NCI-H2107 (cell line): ENCODE measurements at places on chromosomes 5 and 9.

DNA sequence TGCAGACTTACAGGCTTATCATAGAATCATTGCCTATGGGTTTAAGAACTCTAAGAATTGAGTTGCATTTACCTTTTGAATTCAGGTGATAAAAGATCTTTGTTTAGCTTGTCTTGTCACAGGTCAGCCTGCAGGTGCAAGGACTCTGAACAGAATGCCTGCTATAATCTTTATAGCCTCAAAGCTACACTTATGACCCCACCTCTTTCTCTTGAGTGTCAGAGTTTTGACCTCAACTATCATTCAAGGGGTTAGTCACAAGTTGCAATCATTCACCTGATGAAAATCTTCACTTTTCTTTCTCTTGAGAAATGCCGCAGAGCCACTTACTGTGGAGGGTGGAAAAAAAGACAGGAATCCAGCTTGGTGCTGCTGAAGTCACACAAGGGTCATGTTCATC, 49.5 kb downstream of the ERCC6L2 start:
- no peak for DNase-seq

GRCh38 chr9:72441848-72442607, 77.0 kb upstream of the ZFAND5 start:
- DNase-seq, result no peak

DNA sequence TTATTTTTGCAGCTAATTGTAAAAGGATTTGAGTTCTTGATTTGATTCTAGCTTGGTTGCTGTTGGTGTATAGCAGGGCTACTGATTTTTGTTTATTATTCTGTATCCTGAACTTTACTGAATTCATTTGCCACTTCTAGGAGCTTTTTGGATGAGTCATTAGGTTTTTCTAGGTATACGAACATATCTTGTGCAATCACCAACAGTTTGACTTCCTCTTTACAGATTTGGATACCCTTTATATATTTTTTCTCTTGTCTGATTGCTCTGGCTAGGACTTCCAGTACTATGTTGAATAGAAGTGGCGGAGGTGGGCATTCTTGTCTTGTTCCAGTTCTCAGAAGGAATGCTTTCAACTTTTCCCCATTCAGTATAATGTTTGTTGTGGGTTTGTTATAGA, 210.8 kb downstream of the FGF10 start:
- DNase-seq, result no peak

- DNase-seq, result no peak
Observed at GRCh38 chr5:169265888-169266287, 35.1 kb downstream of the SLIT3 start.

DNA sequence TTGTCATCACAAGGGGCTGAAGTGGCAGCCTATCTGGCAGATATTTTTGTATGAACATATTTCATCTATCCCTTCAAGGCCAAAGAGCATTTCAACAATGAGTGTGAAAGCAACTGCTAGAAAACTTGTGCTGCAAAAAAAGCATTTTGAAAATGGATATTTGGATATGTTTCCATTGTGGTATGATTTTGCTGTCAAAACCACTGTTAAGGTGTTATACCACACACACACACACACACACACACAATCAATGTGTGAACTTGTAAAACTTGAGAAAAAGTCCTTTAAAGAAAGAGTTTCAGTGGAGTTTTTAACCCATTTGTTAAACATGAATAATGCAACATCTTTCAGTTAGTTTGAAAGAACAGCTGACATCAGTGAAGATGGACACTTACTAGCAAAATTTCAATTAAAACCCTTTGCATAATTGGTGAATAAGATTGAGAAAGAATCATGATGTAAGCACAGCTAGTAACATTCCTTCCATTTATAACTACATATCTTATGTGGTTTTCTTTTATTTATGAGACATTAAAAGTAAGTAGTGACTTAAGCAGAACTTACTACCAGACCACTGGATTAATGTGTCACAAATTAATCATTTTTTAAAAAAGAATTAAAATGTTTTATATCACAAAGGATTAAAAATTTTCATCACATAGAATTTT, 182.6 kb upstream of the GNA14 start:
- no peak for DNase-seq

DNA sequence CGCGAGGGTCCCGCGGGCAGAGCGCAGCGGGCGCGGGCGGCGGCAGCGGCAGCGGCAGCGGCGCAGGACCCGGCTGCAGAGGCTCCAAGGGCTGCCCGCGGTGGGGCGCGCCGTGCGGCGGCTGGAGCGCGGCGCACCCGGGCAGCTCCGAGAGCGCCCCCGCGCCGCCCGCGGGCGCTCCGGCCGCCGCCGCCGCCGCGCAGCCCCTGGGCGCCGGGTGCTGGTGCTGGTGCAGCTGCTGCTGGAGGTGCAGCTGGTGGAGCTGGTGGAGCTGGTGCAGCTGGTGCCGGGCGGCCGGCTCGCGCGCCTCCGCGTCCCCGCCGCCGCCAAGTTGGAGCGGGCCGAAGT, 644 bp downstream of the IER5L start:
- DNase-seq, result no peak

- DNase-seq, result no peak
Observed at GRCh38 chr9:86955042-86955441, 7.7 kb upstream of the GAS1 start.

- DNase-seq, result no peak
Observed at GRCh38 chr5:154589511-154589910, 111.5 kb upstream of the HAND1 start.

DNA sequence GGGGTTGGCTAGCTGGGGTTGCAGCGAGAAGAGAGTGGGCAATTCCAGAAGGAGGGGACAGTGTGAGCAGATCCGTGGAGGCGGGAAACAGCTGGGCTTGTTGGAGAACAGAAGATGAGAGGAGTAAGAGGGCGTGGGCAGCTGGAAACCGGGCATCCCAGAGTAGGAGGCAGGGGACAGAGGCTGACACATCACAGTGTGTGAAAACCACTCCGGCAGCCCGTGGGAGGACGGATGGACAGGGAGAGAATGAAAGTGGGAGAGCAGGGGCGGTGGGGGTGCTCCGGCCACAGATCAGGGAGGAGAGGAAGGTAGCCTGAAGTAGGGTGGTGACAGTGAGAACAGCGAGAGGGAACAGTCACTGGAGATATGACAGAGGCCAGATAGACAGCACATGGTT, 8.3 kb upstream of the PSMB7 start:
- DNase-seq, result no peak

DNA sequence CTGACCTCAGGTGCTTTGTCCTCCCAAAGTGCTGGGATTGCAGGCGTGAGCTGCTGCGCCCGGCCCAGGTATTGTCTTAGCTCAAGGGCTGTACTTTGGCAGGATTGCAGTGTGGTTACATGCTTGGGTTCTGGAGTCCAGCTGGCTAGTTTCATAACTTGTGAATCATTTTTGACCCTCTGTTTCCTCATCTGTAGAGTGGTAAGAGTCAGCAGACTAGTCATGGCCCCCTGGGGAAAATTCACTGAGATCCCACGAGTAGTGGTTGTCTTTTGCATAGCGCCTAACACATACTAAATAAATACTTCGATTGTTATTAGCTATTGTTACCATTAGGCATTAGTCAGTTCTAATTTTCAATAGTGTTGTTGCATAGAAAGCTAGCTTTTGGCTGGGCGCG, 14.3 kb downstream of the PTPA start:
- DNase-seq, result no peak

GRCh38 chr5:116577064-116577788, 2.6 kb upstream of the SEMA6A start:
- no peak for DNase-seq

DNA sequence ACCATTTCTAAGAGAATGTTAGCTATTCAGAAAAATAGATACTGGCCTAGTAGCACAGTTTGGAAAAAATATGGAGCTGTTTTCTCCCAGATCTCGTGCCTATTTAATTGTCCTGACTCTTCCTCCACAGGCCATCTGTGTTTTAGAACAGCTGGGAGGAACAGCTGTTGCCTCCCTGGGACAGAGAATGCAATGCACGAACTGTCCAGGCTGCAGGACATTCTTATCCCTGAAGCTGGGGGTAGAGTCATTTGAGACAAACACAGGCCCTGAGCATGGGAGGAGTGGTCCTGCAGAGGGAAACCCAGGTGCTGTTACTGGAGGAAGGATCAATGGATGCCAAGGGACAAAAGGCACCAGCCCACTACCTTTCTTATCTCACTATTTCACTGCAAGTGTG, 20.9 kb upstream of the SPARC start:
- DNase-seq, result no peak

DNA sequence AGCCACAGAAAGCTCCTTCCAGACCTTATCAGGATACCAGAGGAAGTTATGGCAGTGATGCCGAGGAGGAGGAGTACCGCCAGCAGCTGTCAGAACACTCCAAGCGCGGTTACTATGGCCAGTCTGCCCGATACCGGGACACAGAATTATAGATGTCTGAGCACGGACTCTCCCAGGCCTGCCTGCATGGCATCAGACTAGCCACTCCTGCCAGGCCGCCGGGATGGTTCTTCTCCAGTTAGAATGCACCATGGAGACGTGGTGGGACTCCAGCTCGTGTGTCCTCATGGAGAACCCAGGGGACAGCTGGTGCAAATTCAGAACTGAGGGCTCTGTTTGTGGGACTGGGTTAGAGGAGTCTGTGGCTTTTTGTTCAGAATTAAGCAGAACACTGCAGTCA, 70.8 kb upstream of the ENTREP1 start:
- DNase-seq, result no peak

- DNase-seq, result no peak
Observed at GRCh38 chr5:179766021-179766725, 27.6 kb upstream of the LTC4S start.

DNA sequence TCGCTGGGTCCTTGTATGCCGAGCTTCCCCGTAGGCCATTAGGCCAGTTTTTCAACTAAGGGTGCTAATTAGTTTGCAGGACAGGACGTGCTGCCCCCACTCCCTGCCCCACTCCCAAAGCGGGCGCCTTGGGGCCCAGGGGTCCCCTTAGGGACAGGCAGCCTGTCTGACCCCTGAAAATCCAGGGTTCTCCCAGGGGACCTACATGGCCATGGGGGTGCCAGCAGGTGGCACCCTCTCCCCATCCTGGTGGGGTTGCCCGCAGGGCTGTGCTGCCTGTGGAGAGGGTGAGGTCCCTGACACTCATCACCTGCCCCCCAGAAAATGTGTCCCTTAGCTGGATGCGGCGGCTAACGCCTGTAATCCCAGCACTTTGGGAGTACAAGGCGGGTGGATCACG, 8.5 kb upstream of the CCDC187 start:
- DNase-seq, result no peak
